ENCODE measurements at places on chromosomes 1 and 21.

DNA sequence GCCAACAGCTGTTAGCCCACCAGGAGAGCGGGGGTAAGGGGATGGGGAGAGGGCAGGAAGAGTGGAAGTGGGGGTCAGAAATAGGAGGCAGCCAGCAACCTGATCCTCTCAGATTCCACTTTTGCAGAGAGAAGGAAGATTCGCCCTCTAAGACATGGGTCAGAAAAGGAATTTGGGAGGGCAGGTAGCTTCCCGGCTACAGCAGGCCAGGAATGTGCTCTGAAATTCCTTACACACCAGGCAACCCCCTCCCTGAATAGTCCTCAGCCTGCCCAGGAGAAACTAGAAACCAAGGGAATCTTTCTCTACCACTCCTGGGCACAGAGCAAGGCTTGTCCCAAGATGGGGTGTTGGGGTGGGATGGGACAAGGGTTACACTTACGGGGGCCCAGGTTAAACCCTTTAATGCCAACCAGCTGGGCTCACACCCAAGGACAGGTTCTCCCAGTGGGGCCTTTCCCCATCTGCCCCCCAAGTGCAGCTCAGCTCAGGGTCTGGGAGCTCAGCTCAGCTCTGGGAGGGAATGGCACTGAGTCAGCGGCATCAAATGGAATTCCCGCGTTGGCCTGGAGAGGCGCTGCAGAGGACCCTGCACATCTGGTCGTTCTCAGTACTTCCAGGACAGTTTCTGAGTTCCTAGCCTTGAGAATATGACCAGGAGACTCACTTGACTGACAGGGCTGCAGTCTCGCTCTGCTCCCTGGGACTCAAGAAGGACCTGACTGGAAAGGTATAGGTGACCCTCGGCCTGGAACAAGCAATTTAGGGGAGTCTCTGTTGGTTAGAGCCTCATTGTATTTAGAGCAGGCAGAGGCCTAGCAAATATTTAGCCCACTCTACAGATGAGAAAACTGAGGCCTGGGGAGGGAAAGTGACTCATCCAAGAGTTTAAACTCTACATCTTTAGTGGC lies 761 bp downstream of the TNNT2 start:
- no peak for DNase-seq

DNA sequence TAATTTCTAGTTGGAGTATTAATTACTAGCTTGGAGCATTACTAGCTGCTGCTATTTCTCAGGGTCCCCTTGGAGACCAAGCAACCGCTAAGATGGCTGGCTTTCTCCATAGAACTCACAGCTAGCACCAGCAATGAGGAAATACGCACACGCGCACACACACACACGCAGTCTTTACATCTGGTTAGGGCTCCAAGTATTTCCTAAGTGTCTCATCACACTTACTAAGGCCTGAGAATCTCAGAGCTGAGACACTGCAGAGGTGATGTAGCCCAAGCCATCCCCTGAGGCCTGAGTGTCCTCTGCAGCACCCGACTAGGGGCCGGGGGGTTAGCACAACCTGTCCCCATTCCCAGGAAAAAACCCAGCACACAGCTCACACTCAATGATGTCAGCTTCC lies 42.5 kb downstream of the ITPKB start:
- DNase-seq = no peak

DNA sequence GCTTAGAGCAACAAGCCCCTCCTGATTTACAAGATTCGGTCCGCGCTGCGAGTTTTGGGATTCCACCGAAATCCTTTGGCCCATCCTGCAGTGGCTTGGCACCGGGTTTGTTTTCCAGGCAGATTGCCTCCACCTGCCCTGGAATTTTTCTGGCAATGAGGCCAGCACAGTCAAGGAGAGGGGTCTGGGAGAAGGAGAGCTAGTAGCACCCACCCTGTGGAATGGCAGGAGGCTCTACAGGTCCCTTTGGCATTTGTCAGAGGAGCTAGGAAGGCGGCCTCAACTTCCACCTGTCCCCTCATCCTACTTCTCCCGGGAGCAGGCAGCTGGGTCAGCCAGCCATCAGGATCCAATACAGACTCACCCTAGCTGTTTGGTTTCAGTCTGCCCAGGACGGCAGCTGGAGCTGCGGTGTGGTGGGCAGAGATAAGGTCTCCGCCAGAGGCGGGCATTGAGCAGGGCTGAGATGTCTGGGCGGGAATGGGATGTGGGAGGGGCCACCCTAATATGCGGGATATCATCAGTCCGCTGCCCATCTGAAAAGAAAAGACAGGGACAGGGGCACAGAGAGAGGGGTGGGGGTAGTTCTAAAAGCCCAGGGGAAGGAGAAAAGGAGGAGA lies 37.8 kb upstream of the PRELP start:
- no peak for DNase-seq

GRCh38 chr1:44261962-44262361 lies 48.7 kb downstream of the DMAP1 start:
- no peak for DNase-seq

DNA sequence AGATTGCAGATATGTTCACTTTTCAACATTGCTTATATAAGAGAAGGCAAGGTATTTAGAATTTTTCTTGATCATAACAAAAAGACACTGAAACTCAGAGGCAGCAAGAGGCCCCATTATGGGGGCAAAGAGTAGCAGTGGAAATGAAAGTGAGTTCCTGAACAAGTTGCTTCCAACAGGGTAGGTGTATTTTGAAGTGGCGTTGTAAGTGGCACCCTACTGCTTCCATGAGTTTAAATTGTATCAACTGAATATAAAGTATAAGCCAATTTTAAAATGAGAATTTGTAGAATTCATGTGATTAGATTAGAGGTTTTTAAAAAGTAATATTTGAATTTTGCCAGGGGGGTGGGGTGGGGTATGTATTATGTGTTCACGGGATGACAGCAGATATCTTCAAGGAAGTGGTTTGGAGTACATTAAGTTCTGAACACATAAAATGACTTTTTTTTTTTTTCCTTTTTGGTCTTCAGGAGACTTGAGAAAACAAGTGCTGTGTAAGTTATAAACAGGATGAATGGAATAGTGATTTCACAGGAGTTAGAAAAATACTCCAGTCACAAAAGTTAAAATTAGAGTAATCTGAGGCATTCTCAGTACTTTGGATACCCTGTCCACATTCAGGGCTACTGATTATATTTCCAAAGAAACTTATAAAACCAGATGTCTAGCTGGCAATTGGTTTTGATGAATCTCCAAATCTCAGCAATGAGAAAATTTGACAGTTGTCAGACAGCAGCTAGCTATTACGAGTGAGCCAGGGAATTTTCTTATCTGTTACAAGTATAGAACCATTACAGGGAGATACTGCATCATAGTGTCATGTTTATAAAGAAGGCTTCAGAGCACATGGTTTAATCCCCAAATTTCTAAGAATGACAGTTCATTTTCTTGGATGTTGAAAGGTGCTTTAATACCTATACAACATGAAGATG lies 182.0 kb downstream of the ST6GALNAC3 start:
- peak; percentile 73 for DNase-seq

- no peak for DNase-seq
These were observed 76.3 kb upstream of the BEND5 start for GRCh38 chr1:48853006-48853405.

- DNase-seq = peak; percentile 32
These were observed 111.1 kb downstream of the GLUL start for GRCh38 chr1:182280504-182280900.

- DNase-seq = no peak
These were observed 2.8 kb upstream of the SPSB1 start for GRCh38 chr1:9289711-9290485.

DNA sequence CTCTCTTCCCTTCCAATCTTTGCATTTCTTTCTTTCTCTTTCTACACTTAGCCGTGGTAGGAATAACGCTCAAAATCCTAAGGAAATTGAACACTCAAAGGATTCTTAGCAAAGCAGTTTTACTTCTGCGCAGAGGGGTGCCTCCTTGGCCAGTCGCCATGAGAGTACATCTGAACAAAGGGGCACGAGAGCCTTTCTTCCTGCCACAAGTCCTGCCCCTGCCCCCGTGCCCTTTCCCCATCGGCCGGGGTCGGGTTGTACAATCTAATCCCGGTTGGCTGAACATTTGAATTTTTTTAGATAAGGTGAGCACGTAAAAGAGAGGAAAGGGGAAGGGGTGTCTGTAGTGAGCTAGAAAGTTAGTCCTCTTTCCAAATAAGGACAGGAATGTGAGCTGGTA lies 28.6 kb upstream of the COL6A1 start:
- no peak for DNase-seq

DNA sequence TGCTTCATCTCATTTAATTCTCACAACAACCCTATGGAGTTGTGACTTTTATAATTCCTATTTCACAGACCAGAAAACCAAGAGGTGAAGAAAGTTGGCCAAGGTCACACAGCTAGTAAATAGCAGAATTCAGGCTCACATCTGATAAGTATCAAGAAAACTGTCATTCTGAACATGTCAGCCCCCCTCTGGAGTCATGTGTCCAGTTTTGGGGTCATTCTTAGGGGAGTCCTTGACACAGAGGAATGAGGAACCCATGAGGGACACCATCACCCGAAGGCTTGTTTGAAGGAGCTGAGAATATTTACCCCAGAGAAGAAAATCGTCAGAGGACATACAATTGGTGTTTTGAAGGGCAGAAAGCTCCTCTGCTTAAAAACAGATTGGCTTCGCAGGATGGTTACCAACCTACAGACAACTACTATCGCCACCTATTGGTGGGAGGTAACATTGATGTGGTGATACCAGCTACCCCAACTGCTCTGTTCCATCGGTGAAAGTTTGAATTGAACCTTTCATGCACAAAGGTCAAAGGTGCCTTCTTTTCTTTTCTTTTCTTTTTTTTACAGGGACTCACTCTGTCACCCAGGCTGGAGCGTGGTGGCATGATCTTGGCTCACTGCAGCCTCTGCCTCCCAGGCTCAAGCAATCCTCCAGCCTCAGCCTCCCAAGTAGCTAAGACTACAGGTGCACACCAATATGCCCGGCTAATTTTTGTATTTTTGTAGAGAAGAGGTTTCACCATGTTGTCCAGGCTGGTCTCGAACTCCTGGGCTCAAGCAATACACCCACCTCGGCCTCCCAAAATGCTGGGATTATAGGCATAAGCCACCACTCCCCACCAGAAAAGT lies 31.3 kb downstream of the NCMAP start:
- DNase-seq = peak; percentile 47

- no peak for DNase-seq
These were observed 34.1 kb upstream of the C1orf198 start for GRCh38 chr1:230902349-230902923.

DNA sequence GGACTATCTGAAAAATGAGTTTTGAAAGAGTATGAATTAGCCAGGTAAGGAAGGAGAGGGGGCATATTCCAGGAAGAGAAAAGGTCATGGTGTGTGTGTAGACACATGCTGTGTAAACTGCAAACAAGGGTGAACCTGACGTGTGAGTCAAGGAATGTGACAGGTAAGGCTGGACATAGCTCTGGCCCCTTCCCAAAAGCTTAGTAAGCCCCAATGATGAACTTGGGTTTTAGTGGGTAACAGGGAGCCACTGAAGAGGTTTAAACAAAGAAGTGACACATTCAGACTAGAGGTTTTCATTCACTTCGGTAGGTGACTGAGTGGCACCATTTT lies 36.7 kb downstream of the EGLN1 start:
- no peak for DNase-seq

- no peak for DNase-seq
These were observed 110.7 kb downstream of the RYR2 start for GRCh38 chr1:237152506-237153335.

DNA sequence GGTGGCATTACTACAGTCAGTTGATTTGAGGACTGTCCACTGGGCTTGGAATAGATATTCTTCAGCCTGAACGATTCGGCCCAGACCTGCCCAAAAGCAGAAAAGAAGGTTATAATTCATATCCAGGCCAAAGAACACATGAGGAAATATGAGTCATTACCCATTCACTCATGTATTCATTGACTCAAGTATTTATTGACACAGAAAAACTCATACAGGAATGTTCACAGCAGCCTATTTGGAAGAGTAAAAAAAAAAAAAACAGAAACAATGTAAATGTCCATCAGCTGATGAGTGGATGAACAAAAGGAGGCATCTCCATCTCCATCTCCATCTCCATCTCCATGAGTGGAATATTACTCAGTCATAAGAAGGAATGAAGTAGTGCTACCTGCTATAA lies 15.9 kb downstream of the ZMYND12 start:
- no peak for DNase-seq

DNA sequence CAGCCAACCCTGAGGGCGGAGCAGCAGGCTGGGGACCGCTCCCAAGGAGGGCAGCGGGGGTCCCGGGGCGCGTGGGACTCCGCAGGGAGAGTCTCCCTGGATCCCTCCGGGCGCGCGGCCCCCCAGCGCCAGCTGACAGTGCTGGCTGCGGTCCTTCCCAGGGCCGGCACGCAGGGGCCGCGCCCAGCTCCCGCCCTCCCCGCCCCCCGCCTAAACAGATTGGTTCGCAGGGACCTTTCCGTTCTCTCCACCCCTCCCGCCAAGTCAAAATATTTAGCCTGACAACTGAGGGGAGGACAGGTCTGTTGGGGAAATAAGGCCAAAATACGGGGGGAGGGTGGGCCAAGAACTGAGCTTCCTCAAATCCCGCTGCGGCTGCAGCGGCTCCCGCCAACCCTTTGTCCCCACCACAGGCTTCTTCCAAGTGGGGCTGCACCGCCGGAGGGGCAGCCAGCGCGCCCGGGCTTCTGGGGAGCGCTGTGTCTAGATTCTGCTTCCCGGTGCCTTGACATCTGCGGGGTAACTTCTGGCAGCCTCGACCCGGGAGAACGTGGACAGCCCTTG lies at the start of gene INSRR:
Gene INSRR, minus strand, starts transcription at position 159 of the 564 bp plus-strand sequence. CDS start 496 bp downstream, outside the sequence.
- no peak for DNase-seq

DNA sequence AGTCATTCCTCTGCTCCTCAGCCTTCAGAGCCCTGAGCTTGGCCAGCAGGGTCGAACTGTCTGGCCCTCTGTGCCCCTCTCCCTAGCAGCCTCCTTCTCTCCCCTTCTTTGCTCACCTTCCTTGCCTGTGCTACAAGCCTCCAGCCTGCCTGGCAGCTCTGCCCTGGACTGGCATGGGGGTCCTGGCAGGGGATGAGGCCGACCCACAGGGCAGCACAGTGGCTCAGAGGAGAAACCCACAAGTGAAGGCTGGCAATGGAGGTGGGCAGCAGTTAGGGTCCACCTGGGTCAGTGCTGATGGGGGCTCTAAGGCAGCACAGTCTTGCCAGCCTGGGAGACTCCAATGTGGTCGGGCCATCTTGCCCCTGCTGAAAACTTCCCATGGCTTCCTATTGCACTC lies 274.2 kb downstream of the GRIK3 start:
- DNase-seq = no peak

DNA sequence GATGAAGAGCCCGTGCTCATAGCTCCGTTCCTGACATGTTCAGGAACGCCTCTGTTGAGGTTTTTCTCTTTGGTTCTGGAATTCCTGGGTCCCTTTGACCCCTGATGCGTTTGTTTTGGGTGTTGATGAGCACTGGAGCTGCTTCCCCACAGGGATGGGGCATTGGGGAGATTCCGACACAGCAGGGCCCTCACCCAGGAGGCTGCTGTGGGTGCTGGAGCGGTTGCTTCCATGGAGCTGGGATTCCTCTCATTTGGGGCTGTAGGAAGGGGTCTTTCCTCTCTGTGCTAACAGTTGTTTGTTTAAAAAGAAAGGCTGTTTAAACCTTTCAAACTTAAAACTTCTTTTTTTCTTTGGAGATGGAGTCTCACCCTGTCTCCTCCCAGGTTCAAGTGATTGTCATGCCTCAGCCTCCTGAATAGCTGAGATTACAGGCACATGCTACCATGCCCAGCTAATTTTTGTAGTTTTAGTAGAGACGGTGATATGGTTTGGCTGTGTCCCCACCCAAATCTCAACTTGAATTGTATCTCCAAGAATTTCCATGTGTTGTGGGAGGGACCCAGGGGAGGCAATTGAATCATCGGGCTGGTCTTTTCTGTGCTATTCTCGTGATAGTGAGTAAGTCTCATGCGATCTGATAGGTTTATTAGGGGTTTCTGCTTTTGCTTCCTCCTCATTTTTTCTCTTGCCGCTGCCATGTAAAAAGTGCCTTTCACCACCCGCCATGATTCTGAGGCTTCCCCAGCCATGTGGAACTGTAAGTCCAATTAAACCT lies 48.9 kb downstream of the SKI start:
- DNase-seq = no peak
